Central memory CD8-positive, alpha-beta T cell (primary cell): ENCODE measurements at places on chromosomes 6 and 20.

- no peaks in the 10 kb centered on the region for H3K36me3 ChIP-seq
- H3K27ac ChIP-seq = no peak overlapping the region
- DNase-seq = no peak
- peaks cover 7% of the 10 kb centered on the region for H3K4me1 ChIP-seq
Observed at GRCh38 chr6:6579281-6579680, 9.2 kb upstream of the LY86 start.

DNA sequence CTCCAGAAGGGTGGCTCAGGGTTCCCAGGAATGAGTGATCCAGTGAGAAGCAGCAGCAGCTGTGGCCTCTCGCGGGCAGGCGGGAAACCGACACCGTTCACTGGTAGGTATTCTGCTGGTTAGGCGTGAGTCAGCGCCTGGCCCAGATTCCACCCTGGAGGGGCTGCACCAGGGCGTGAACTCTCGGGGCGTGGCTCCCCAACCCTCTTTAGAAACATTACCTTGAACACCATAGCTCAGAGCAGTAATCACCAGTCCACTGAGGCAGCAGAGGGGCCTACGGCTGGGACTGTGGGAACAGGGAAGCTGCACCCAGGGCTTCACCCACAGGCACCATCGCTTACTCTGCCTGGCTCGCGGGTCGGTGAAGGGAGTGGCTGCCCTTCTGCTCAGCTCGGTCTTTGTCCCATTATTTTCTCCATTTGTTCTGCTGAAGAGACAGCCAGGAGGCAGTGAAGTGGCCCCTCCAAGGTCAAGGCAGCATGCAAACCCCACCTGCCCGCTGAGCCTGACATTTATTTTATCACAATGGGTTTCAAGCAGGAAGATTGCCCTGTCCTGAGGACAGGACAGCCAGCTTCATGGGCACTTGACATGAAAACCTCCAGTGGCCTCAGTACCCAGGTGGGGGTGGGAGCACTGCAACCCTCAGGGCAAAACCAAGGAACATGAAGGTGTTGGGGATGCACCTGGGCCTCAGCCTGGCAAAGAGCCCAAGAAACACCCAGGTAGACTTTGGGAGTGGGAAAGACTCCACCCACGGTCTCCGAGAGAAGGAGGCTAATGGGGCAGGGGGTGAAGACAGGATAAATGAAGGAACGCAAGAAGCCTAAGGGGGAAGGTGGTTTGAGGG lies 51.0 kb upstream of the CD93 start:
- H3K4me1 ChIP-seq = peaks cover 6% of the 10 kb centered on the region
- H3K36me3 ChIP-seq = no peaks in the 10 kb centered on the region
- H3K27me3 ChIP-seq = no peaks in the 10 kb centered on the region
- DNase-seq = no peak
- no peak overlapping the region for H3K27ac ChIP-seq
- H3K4me3 ChIP-seq = no peak overlapping the region

- H3K27me3 ChIP-seq = no peaks in the 10 kb centered on the region
- DNase-seq = no peak
- peaks cover 8% of the 10 kb centered on the region for H3K4me1 ChIP-seq
- H3K36me3 ChIP-seq = peaks cover 15% of the 10 kb centered on the region
Observed at GRCh38 chr20:20440886-20441658, 73.2 kb downstream of the INSM1 start.

- no peaks in the 10 kb centered on the region for H3K27me3 ChIP-seq
- H3K4me3 ChIP-seq = no peak overlapping the region
- H3K27ac ChIP-seq = peak overlapping the region; percentile 76
- H3K36me3 ChIP-seq = peaks cover 80% of the 10 kb centered on the region
Observed at GRCh38 chr20:36919715-36920333, 31.7 kb downstream of the SAMHD1 start.

- no peak overlapping the region for H3K4me3 ChIP-seq
- no peaks in the 10 kb centered on the region for H3K4me1 ChIP-seq
- H3K36me3 ChIP-seq = no peaks in the 10 kb centered on the region
- H3K27ac ChIP-seq = no peak overlapping the region
- DNase-seq = no peak
Observed at GRCh38 chr20:56630086-56630493, 984 bp downstream of the TFAP2C start.

GRCh38 chr6:140002396-140003022 lies 628.1 kb upstream of the CITED2 start:
- H3K27me3 ChIP-seq = peaks cover 9% of the 10 kb centered on the region
- no peak for DNase-seq
- no peak overlapping the region for H3K27ac ChIP-seq
- H3K4me1 ChIP-seq = no peaks in the 10 kb centered on the region
- H3K4me3 ChIP-seq = no peak overlapping the region
- H3K36me3 ChIP-seq = no peaks in the 10 kb centered on the region
